Activated T-cell treated with anti-CD3 and anti-CD28 coated beads for 48 hours (primary cell): ENCODE measurements at places on chromosomes 4 and X.
A peak's percentile ranks its signal among the peaks of the same experiment; 100 is the strongest.

- DNase-seq = no peak
These were observed 69.3 kb upstream of the UGT2B7 start for GRCh38 chr4:69026974-69027373.

DNA sequence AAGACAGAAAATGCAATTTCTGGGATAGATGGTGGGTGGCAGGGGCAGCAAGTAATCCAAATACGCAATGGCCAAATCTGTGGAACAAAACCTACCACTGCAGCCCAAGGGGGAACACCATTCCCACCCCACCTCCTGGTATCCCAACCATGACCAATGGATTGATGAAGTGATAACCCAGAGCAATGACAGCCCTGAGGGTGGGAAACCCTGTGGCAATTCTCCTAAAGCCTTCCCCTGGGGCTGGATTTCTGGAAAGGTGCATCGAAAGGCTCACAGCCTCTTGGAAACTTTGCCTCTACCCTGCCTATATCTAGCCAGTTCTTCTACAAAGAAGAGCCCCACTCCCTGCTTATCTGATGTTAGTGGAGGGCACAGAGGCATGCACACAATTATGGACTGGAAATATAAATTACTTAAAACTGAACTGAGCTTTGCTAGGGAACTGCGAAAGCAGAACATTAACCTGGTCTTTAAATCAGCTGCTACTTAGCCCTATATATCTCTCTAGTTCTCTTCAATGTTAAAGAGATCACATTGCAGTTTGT, 59.9 kb upstream of the TXK start:
- no peak for DNase-seq

DNA sequence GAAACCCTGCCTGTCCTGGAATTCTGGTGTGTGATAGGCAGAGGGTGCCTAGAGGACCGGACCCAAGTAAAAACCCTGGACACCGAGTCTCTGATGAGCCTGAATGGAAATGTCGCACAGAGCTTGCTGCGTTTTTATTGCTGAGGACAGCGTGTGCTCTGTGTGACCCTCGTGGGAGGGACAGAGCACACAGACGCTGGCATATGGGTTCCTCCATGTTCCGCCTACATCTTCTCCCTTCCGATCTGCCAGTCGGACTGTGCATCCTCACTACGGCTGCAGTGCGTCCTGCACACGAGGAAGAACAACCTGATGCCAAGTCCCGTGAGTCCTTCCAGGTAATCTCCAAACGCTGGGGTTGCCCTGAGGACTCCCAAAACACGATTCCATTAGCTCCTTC, 68.3 kb downstream of the AFAP1 start:
- no peak for DNase-seq

- DNase-seq = no peak
These were observed 96.7 kb downstream of the AREG start for GRCh38 chr4:74541667-74542066.

DNA sequence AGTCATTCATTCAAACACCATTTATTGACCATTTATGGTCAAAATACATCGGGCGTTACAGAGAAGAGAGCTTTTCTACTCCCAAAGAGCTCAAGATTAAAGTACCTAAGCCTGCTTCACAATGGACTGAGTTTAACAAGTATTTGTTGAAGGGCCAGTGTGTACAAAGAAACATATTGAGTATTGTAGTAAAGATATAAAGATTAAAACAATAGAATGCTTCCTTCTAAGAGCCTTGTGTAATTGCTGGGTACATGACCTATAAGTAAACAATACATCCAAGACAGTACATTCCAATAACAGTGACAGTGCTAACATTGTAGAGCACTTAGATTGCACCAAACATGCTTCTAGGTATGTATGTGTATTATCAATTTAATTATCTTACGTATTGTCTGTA, 695.5 kb downstream of the PCDH7 start:
- no peak for DNase-seq

- no peak for DNase-seq
These were observed 1420.5 kb downstream of the PCDH7 start for GRCh38 chr4:32140636-32141035.

- no peak for DNase-seq
These were observed 1535.8 kb upstream of the PCDH10 start for GRCh38 chr4:131613086-131613823.

DNA sequence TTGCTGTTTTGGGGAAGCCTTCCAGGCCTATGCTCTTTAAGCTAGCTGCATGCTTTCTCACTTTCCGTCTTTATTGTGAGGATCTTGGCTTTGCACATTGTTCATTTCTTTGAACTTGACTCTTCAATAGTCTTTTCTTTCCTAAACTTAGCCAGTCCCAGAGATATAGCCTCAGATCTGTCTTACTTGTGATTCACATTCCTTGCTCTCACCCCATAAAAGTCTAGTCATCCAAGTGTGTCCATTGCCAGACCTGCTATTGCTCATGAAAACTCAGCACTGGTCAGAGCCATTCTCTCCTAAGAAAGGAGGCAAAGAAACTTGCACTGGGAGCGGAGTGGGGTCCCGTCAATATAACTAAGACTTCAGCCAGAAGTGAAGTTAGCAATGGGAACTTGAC, 275.0 kb upstream of the CTSO start:
- DNase-seq = no peak

GRCh38 chr4:3388471-3389232, 53.1 kb upstream of the HGFAC start:
- DNase-seq = no peak

DNA sequence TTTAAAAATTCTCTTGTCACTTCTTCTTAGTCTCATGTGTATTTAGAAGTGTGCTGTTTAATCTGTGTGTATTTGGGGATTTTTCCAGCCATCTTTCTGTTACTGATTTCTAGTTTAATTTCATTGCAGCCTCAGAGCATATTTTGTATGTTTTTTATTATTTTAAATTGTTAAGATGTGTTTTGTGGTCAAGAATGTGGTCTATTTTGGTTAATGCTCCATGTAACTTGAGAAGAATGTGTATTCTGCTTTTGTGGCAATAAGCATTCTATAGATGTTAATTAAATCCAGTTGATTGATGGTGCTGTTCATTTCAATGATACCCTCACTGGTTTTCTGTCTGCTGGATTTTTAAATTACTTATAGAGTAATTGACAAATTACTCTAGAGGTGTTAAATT, 38.9 kb downstream of the ANXA10 start:
- DNase-seq = no peak

DNA sequence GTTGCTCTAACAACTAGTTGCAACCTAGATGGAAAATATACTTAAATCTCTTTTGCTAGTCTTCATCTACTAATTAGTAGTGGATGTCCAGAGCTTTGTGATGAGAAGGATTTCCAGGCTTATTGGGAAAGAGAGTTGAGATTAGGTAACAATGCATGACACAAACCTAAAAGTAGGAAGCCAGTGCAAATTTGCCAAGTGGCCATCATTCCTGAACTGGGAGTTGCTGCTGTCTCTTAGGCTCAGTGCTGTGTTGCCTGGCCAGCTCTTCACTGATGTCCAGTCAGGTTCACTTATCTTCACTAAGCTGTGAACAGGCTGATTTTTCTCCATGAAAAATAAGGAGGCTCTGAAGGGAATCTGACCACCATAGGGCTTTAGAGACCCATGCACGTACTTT, 105.6 kb upstream of the AMOT start:
- DNase-seq = no peak

DNA sequence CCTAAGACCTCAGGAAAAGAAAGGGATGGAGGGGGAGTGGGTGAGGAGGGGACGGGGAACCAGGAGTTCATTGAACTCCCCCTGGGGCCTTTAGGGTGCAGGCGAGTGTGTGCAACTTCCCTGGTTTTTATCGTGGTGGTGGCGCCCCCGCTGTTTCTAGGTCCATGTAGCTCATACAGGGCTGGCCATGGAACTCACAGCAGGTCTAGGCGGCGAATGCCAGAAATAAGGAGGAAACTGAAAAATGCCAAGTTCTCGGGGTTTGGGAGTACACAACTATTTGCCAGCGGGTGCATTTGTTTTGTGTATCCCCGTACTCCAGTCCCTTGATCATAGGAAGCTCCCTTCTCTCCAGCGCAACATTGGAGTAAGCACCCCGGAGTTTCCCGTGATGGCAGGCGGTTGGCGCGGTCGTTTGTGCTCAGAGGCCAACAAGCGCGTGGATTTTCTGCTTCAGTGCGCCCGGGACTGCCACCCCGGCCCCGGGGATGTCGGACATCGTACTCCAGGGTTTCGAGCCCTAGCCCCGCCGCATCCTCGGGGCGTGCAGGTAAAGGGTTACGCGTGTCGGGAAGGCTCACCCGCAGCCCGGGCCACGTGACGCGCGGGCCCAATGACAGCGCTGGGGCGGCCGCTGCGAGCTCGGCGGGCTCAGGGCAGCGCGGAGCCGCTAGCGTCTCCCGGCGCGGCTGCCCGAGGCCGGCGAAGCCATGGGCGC, 208.9 kb downstream of the NWD2 start:
- peak; percentile 49 for DNase-seq

DNA sequence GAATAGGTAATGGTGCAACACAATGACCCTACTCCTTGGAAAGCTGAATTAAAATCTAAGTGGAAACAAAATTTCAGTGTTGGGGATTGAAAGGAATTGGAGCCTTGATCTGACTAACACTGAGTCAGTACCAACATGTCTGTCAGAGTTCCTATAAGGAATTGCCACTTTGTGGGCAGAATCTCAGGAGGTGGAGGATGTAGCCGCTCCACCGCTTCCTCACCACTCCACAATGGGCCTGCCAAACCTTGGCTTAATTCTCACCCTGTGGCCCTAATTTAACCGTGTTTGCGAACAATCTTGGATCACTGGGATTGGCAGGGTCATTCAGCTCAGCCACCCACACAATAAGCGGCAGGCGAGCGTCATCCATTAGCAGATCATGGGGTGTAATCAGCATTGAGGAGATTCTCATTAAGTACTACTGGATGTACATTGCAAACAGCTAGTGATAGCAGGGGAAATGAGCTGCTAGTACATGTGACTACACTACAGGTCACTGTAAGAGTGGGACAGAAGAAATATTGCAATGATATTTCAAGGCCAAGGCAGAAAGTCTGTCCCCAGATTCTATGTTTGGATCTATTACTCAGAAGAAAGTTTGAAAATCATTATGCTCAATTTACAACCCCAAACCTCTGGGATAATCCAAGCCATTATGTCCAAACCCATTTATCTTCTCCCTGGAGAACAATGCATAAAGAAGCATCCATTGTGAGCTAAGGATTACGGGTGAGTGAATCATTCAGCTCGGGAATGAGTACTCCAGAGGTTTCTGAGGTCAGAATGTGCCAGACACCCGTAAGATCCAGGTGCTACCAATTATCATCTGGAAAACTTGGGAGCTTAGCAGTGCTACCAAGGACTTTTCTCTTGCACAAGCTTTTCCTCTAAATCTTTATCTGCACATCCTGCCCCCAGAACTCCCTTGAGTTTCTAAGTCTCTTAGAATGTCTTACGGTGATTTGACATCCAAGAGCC, 5.8 kb downstream of the SRPX start:
- DNase-seq = no peak

GRCh38 chr4:138796761-138797160, 218.8 kb upstream of the NOCT start:
- DNase-seq = no peak

DNA sequence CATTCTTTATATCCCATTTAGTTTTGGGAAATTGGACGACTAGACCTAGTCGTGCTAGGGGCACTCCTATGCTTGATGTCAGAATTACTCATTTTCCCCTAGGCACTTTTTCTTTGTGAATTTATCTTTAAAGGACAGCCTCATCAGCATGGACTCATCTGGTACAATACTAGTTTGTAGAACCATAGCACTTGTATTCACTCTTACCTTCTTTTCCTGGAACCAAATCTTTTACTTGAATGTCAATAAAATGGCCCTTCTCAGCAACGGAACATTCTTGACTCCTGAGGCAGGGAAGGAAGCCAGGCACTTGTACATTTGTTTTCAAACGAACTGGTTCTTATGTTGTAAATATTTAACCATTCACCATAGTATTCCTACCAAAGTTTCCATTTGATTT, 187.1 kb downstream of the SHROOM3 start:
- DNase-seq = no peak

DNA sequence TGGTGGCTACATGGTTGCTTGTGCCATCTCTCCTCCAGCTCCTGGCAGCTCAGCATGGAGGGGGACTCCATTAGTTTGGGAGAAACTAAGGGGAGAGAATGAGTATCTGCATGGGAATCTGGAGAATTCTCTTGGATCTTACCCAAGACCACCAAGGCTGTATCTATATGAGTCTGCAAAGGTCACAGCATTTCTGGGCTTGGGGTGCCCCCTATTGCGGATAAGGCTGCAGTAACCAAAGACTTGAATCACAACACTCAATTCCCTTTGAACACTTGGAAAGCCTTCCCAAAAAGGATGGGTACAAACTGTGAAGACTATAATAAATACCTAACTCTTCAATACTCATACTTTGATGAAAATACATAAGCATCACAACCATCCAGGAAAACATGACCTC, 623.5 kb upstream of the NR3C2 start:
- no peak for DNase-seq

DNA sequence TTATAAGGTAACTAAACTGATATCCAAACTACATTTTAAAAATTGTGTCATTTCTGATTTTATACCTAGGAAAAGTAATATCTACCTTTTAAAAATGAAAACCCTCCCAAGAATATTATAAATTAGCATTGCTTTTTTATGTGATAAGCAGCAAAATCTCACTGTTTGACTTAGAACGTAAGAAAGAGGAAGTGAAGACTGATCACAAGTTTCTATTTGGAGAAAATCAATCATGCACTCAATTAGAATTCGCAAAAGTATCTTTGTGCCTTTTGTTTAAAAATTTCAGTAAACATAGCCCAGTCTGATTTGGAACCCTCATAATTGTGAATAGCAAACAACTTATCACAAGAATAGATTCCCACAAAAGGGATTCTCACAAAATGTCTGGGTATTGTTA, 142.7 kb downstream of the TENM3 start:
- no peak for DNase-seq

- no peak for DNase-seq
These were observed 178.3 kb downstream of the SNCA start for GRCh38 chr4:89658701-89659024.

- DNase-seq = no peak
These were observed at the start of gene AGTR2 for GRCh38 chrX:116170511-116170910. Gene AGTR2 (plus strand): TSS chrX:116170744. CDS start chrX:116172281, 1,537 bp downstream.
